ENCODE measurements at places on chromosomes 7 and 10.

- no peak for DNase-seq
These were observed 53.9 kb downstream of the SYPL1 start for GRCh38 chr7:106057962-106058927.

GRCh38 chr10:126042906-126043305 lies 146.5 kb downstream of the FANK1 start:
- no peak for DNase-seq

- DNase-seq: no peak
These were observed 6.6 kb upstream of the INSIG1 start for GRCh38 chr7:155291045-155291530.

DNA sequence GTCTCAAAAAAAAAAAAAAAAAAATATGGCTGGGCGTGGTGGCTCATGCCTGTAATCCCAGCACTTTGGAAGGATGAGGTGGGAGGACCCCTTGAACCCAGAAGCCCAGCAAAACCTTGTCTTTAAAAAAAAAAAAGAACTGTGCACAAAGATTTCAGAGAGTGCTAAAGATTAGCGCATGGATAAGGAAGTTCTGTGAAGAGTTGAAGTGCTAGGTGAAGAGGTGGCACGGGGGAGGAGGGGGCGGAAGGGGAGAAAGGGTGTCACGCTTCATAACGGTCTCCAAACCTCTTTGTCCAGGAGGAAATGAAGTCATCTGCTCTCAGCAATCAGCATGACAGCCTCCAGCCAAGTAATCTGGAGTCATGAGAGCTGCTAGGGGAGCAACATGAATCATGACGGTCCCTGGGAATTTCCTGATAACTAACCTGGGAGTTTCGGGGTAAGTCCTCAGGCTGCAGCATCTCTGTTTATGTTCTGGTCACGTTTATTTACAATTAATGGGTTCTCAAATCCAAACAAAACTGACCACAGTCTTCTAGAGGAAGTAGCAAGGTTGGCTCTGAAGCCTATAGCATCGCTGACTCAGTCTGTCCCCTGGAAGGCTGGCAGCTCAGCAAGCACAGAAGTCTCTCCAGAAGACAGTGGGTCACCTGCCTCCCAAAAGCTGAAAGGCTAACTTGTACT lies 1.9 kb upstream of the PLAU start:
- peak; percentile 51 for DNase-seq

DNA sequence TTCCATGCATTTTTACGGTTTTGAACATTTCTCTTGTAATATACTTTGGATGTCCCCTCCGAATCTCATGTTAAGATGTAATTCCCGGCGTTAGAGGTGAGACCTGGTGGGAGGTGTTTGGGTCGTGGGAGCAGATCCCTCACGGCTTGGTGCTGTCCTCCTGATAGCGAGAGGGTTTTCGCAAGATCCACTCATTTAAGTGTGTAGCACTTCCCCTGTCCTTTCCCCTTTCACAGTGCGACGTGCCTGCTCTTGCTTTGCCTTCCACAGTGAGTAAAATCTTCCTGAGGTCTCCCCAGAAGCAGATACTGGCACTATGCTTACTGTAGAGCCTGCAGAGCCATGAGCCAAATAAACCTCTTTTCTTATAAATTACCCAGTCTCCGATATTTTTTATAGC lies 6.6 kb downstream of the GPR141 start:
- DNase-seq: no peak

GRCh38 chr7:108408296-108408991 lies 47.8 kb downstream of the NRCAM start:
- no peak for DNase-seq

GRCh38 chr7:66921396-66921917 lies 432 bp downstream of the TMEM248 start:
- no peak for DNase-seq

- peak; percentile 35 for DNase-seq
These were observed 56.7 kb downstream of the JCAD start for GRCh38 chr10:30002426-30003266.

- no peak for DNase-seq
These were observed 54.4 kb downstream of the SEMA3A start for GRCh38 chr7:84139986-84140729.

DNA sequence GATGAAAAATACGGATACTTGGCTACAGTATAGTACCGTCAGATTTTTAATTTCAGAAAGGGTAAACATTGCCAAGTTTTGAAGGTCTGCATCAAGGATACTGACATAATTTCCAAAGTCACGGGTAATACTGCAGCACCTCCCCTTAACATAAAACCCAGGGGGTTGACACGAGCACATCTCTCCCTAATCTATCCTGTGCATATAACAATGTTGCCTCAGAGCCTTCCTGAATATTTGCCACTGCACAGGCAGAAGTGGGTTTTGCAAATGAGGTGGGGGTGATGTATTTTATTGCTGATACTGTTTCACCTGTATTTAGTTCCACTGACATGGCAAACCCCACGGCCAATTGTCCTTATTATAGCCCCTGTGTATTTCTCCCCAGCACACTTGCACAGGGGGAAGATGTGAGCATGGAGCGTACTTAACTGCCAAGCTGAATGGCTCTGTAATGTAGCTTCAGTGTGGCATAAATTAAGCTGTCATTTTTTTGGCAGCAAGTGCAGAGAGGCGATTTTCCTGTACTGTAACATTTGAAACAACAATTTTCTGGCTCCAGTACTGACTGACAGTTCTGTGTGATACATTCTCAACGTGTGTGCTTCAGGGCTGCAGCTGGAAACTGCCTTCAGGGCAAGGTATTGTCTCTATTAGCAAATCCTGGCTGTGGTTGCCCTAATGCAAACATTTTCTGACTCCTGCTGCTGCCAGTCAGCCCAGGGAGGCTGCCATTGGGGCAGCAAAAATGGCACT lies 299.6 kb upstream of the SP4 start:
- DNase-seq: no peak

- DNase-seq: peak; percentile 68
These were observed 8.1 kb downstream of the TASOR2 start for GRCh38 chr10:5692461-5693358.
